ENCODE measurements at places on chromosomes 3 and 15.

GRCh38 chr3:195094191-195094921 lies 176.6 kb downstream of the XXYLT1 start:
- DNase-seq, result no peak

DNA sequence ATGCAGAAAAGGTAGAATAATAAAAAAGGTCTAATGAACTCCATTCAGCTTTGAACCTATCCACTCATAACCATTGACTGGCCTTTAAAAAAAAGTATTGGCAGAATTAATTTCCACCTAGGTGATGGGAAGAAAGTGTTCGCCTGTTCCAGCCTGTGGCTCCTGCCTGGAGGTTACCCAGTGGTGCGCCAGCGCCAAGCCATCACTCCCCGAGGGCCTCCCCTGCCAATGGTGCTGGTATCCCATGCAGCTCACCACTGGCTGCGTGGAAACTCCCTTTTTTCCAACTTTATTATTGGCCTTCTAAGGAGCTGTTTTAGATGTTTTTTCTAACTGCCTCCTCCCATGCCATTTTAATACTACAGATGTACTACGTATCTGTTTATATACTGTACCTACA lies 29.4 kb downstream of the NIPA2 start:
- no peak for DNase-seq

DNA sequence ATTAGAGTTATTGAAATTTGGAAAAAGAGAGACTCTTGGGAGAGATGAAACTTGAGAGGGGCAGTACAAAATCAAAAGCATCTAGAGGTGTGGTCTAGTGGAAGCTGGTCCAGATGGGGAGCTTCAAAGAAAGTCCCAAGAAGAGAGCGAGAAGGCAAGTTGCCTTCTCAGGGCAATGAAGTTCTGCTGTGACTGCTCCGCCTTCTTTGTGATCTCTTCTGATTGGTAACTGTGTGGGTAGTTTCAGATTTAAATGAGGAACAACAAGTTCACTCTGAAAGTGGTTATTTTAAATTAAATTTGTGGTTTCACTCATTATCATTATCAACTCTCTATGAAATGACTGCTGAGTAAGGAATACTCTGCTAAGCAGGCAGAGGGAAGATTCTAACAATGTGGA lies 233.3 kb downstream of the NLGN1 start:
- DNase-seq, result no peak

- DNase-seq, result no peak
Measured at GRCh38 chr15:62935300-62936081, 107.1 kb upstream of the TPM1 start.

- no peak for DNase-seq
Measured at GRCh38 chr3:150789451-150789850, 26.5 kb upstream of the SIAH2 start.

DNA sequence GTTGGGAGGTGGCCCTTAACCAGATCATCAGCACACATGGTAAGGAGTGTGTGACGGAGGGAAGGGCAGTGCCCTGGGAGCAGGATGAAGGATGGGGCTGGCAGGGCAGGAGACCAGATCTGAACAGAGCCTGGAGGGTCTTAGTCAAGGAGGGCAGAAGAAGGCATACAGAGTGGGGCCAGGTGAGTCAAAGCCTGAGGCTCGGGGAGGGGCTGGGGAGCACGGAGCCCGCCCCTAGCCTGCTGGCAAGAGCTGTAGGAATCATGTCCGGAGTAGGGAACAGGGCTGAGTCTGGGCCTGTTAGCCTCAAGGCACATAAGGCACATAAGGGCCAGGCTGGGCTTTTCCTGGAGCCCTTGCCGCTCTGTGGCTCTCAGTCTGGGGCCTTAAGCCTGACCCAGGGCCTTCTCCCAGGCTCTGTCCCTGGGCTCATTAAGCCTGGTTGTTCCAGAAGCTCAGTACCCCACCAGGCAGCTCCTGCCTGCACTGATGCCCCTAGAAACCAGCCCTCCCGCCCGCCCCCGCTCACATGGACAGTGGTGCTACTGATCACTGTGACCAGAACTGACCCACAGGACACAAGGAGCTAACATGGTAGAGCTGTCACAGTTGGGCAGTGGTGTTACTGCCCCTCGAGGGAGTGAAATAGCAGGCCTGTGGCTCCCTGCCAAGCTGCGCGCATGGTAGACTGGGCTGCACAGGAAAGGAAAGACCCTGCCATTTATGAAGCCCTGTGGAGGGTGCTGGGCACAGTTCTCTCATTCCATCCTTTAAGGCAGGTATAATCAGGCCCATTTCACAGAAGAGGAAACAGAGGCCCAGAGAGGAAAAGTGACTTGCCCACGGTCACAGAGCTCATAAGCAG lies 14.6 kb downstream of the ISG20 start:
- DNase-seq, result no peak

DNA sequence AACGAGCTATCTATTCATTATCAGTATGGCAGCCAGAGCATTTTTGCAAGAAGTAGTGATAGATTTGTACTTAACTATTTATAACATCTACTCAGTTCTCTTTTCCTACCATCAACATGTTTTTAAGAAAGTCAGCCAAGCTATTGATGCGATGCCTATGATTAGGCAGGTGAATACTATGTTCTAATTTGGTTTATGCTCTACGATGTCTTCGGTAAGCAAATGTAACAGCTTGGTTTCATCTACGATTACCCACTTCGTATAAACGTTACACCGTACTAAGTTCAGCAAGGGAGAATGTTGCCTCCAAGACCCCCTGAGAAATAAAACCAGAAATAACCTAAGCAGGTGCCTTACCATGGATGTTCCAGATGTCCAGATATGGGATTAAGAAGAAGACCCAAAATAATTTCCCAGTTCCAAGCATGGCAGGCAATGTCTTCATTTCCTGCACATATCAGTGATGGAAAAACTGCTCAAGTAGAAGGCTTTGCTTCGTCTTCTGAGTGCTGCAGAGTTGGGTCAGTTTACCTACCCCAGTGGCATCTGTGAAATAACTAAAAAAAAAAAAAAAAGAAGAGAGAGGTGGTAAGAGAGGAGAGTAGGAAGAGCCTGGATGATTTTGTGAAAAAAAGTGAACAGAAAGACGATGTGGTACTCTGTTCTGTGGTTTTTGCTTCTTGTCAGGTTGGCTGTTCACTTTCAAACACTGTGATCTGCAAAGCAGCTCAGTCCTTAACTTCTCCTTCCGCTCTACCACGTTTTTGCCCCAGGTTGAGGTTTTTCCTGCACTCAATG lies at the start of gene BTLA:
Gene BTLA, minus strand, starts transcription at position 559 of the 798 bp plus-strand sequence. Its CDS starts 114 bp downstream, at position 445.
- no peak for DNase-seq

- no peak for DNase-seq
Measured at GRCh38 chr3:197031315-197032285, 2.0 kb upstream of the MELTF start.

DNA sequence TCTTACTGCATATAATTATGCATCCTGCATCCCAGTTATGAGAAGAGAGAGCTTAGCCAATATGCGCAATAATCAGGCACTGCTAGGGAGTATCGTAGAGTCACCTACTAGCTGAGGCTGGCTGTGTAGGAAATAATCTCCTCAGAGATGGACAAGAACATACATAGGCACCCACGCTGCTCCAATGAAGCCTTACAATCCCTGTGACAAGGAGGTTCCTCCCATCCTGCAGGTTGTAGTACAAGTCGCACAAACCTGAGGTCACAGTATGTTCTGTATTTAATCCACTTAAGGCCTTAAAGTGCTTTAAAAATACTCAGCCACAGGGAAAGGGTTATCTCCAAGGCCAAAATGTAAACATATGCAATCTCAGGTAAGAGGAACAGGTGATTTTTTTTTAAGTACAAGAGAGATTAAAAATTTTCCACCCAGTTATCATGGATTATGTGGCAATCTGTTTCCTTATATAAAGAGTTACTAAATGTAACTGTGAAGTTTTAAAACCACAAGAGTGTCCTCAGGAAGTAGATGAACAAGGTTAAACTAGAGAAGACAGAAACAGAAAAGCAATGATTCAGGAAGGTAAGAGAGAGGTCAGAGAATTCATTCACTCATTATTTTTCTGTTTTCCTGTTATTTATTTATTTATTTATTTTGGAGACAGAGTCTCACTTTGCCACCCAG lies 7.5 kb upstream of the COLQ start:
- no peak for DNase-seq
